ENCODE measurements at places on chromosomes 3 and 15.

DNA sequence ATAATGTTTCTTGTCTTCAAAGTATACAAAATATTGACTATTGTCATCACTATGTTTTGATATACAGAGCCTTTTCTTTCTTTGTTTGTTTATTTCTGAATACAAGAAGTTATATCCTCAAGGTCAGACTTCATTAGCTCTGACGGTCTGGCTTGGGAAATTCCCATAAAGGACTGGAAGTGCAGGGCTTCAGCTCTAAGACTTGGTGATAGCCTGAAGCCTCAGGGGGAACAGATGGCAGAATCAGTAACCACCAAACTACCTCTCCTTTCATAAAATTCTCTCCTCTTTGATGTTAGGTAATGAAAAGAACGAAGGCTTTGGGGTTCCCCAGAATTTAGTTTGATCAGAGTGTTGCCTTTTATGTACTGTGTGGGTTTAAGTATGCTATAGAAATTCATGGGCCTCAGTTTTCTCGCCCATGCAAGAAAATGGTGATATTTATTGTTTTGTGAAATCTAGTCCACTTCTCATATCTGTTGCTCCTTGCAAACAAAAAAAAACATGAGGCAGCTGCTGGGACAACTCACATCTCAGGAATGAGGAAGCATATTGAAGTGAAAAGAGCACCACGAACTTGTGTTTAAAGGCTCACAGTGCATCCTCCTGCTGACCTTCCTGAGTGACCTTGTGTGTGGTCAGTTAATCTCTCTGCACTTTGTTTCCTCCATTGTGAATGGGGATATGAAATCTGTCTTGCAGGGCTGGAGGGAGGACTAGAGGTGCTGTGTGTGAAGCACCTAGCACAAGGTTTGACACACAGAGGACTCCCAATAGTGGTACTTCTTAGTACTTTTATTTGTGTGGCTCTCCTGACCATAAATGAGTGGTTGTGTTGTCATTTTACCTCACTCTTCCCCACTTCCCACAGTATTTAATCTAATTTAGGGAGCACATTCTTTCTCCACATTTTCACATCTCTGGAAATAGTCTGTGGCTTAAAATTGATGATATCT is 569.8 kb upstream of the IL12A start:
- DNase-seq = no peak

- no peak for DNase-seq
These were observed 14.8 kb downstream of the ANXA2 start for GRCh38 chr15:60382773-60383674.

DNA sequence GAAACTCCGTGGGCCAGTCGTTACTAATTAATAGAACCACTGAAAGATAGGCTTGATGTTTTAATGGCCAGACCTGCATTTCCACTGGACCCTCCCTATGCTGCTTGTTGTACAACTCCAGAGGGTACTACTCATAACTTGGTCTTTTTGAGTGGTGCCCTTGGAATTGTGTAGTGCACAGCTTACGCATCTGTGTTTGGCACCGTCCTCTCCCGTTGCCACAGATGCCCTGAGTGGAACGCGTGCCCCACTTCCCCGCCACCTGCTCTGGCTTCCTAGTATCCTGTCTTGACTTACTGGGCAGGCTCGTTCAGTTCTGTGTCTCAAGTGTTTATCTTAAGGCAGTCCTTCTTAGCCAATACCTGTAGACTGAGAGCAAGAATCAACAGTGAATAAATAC is 78.7 kb downstream of the USP13 start:
- DNase-seq = no peak

GRCh38 chr15:38608682-38609081 is 44.1 kb upstream of the RASGRP1 start:
- DNase-seq = no peak

DNA sequence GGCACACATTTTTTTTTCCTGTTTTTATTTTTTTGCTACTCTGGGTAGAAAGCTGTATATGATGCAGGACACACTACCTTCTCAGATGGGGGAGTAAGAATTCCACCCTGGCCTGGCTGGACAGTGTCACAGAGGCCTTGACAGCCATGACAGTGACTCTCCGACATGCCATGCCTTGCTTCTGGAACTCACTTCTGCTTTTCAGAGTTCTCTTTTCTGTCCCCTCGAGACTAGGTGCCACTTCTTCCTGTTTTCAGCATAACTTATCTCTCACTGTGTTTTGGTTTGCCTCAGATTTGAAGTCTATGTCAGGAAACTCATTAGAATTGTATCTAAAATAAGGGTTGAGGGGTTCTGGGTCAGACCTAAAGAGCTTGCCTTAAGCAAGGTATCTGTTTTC is 69.1 kb upstream of the SEC13 start:
- DNase-seq = no peak

- DNase-seq = no peak
These were observed 206.6 kb upstream of the HES1 start for GRCh38 chr3:193929373-193929772.

- DNase-seq = no peak
These were observed 21.8 kb upstream of the KLHL6 start for GRCh38 chr3:183577346-183577745.

- no peak for DNase-seq
These were observed 75.0 kb downstream of the TRIM69 start for GRCh38 chr15:44811337-44811736.

GRCh38 chr3:75768303-75769017 is 16.9 kb downstream of the ZNF717 start:
- DNase-seq = no peak

DNA sequence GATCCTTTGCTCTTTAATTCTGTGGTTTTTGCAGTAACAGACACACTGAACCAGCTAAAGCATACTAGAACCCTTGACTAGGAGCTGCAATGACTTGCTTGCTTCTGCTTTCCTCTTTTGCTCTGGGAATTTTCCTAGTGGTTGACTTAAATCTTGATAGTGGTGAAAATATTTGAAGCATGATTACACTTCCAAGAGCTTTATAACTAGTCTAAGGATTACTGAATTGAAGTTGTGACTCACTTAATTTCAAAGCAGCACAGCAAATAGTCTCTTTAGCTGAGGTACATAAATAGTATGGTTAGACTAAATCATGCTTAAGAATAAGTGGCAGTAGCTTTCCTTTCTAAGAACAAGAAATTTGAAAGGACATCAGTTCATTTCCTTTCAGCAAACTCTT is 513.5 kb upstream of the GBE1 start:
- DNase-seq = no peak

GRCh38 chr15:76340803-76341365 is 4.3 kb downstream of the ISL2 start:
- no peak for DNase-seq

- DNase-seq = no peak
These were observed 469.3 kb upstream of the CFAP20DC start for GRCh38 chr3:59519094-59519493.

DNA sequence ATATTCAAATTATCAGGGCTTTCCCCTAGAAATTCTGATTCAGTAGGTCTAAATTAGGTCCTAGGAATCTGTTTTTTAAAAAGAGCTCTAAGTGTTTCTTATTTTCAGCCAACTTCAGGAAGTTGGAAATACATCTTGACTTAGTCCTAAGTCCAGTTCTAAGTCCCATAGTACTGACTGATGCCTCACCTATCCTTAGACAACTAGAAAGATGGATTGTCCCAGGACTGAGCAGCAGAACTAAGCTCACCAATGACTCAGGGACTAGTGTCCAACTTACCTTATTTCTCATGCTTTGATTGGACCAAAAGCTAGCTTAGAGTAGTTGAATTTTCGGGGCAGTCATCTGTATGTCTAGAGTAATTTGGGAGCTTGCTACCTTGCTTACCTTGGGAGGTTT is 26.2 kb upstream of the C3orf38 start:
- DNase-seq = no peak

DNA sequence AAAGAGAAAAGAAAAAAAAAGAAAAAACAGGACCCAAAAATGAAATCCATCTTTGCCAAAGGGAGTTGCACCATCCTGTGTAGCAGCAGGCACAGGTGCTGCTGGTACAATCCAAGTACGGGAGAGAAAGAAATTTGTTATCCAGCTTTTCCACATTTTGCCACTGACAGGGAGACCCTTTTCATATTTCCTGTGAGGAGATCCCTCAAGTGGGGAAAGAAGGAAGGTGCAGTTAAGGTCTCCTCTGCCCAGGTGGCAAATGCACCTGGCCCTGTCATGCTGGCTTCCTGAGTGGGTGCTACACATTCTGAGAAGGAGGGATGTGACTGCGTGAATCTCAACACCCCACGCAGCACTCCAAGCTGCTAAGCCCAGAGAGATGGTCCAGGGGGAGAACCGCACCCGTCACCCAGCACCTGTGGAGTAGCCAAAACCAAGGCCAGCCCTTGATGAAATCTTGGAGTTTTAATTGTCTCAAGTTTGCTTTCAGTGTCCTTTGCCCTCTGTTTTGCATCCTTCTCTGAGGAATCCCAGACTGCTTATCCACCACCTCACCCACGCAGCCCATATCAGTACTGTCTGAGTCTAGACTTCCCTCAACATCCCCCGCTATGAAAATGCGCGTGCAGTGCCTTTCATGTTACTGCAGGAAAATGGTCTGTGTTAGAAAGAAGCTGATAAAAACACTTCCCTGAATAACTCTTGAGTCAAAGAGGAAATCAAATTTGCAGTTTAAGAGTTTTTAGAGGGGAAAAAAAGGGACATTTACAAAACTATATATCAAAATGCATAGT is 141.9 kb upstream of the THBS1 start:
- DNase-seq = no peak

GRCh38 chr15:65839354-65839901 is 29.9 kb upstream of the RAB11A start:
- DNase-seq = no peak

DNA sequence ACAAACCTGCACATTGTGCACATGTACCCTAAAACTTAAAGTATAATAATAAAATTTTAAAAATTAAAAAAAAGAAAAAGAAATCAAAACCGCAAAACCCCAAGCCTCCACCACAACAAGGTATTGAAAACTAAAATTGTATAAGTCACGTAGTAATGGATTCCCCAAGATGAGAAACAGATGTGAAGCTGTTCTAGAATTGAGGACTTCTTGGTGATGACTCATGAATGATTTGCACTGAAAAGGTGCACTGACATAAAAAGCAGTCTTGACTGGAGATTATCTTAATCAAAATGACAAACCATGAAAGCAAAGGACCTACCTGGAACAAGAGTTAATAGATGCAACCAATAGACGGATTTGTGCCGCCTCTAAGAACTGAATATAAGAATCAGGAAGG is 225.8 kb downstream of the MYRIP start:
- no peak for DNase-seq

DNA sequence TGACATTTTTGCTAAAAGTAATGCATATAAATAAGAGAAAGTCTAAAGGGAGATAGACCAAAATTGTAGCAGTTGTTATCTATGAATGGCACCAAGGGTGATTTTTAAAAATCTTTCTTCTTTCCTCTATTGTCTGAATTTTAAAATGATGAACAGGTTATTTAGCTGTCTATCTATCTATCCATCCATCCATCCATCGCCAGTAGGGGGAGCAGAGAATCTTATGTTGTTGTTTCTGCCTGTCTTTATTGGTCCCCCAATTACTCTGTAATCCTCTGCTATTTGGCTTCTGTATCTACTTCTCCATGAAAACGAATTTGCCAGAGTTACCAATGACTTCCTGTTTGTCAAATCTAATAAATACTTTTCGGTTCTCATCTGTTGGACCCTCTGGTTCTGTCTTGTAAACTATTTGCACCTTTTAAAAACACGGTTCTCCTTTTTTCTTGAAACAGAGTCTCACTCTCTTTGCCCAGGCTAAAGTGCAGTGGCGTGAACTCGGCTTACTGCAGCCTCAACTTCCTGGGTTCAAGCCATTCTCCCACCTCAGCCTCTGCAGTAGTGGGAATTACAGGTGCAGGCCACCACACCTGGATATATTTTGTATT is 86.0 kb downstream of the ECT2 start:
- no peak for DNase-seq

GRCh38 chr3:98329392-98330124 is 24.1 kb upstream of the OR5K4 start:
- no peak for DNase-seq

- DNase-seq = no peak
These were observed 78.5 kb upstream of the MEF2A start for GRCh38 chr15:99487337-99487730.

- DNase-seq = no peak
These were observed 775.8 kb downstream of the ZNF385D start for GRCh38 chr3:20975188-20975651.

GRCh38 chr15:89429023-89429422 is 67.4 kb downstream of the RHCG start:
- no peak for DNase-seq

GRCh38 chr3:42369304-42369703 is 41.1 kb downstream of the LYZL4 start:
- no peak for DNase-seq

DNA sequence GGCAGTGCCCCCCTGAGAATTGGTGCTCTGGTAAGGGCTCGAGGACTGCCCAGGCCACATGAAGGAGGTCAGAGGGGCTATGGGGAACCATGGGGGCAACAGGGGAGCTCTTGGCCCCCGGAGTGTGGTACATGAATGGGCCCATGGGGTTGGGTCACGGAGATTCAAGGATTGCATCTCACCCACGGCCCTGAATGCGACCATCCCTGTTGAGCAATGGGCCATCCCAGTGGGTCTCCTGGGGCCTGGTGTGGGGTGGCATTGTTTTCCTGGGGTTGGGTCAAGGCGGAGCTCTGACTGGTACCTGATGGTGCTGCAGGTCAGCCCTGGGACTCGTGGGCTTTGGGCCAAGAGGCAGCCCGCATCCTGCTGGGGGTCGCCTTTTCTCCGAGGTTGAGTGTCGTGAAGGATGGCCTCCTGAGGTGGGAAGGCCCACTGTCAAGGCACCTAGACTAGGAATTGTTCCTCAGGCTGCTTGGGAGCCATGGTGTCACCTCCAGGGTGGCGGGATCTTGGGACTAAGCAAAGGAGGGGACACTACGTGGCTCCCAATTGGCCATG is 198.3 kb downstream of the UBE3A start:
- DNase-seq = no peak

DNA sequence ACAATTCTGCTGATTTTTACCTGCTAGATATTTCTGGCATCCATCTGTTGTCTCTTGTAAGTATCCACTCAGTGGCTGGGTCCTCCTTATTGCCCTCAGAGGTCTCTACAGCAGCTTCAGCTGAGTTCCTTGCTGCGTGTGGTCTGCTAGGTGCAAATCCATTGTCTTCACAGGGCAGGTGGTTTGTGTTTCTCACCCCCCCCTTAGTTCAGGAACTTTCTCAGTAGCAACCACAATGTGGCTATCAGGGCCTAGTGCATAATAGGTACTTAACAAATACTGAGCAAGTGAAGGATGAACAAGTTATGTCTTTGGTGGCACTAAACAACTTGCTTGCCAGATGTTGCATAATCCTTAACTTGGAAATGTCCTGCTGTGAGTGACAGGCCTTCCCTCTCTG is 96.7 kb upstream of the KLHL25 start:
- no peak for DNase-seq

- DNase-seq = no peak
These were observed 25.3 kb upstream of the VPS33B start for GRCh38 chr15:91047545-91048199.

- DNase-seq = no peak
These were observed 2.8 kb downstream of the SCAANT1 start for GRCh38 chr3:63909431-63909830.

GRCh38 chr3:104989878-104990277 is 376.8 kb upstream of the ALCAM start:
- DNase-seq = no peak

- DNase-seq = peak; percentile 69
These were observed 46.7 kb downstream of the DZIP1L start for GRCh38 chr3:138068579-138069174.
